Activated CD8-positive, alpha-beta T cell treated with anti-CD3 and anti-CD28 coated beads for 36 hours (primary cell): ENCODE measurements at places on chromosomes 12 and 14.

DNA sequence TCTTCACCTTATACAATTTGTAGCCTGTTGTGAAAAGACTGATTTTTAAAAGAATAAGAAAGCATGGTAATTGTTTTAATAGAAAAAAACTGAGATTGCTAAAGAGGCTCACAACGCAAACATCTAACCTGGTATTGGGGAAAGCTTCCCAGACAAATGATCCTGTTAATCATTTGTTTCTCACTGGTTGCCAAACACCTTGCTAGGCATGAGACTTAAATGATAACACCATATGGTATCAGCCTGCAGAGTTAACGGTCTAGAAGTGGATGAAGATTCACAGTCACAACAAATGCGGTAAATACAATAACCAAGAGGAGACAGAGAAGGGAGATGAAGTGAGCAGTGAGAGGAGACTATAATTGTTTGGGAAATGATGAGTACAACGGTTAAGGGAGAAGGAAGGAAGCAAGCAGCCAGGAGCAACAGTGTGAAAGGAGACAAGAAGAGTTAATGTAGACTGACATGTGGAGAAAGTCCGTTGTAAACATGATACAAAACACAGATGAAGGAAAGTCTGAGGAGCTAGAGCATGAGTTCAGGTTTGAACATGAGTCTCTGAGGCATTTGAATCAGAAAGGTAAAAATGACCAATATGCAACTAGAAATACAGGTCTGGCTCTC is 19.8 kb downstream of the GXYLT1 start:
- no peak for DNase-seq

- no peak for DNase-seq
Measured at GRCh38 chr12:20601668-20602280, 93.4 kb upstream of the SLCO1C1 start.

- no peak for DNase-seq
Measured at GRCh38 chr12:25438638-25439037, 114.4 kb downstream of the LMNTD1 start.

- DNase-seq: no peak
Measured at GRCh38 chr14:20529806-20530205, 24.5 kb downstream of the RNASE10 start.

GRCh38 chr12:50132505-50133135 is 20.6 kb downstream of the COX14 start:
- DNase-seq: no peak

DNA sequence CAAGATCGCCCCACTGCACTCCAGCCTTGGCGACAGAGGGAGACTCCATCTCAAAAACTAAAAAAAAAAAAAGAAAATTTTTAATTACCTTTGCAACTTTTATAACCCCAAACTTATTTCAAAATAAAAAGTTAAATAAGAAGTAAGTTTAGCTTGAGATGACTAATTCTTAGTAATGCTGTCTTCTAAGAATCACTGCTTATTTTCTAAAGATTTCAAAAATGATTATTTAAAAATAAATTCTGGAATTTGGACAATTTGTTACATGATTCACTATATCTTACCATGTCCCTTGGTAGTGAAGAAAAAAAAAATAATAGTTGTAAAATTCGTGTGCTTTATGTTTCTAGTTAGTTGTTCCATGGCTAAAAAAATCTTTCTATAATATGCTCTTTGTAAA is 11.6 kb upstream of the HECTD1 start:
- DNase-seq: no peak

GRCh38 chr12:92297932-92298696 is 152.5 kb upstream of the BTG1 start:
- peak; percentile 9 for DNase-seq

DNA sequence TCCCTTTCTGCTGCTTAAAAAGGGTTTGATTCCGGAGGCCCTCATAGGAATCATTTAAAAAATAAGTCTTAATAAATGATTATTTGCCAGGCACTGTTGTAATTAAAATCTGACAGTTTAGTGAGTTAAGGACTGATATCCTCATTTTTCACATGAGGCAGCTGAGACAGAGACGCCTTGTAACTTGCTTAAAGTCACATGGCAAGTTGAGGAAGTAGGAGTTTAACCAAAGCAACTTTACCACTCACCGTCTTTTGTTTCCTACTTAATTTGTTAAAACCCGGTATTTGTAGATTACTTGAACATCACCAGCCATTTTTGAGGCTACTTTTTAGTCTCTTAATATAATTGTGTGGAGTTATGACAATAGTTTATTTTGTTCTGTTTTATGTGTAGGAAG is 2.4 kb downstream of the TIGAR start:
- no peak for DNase-seq

GRCh38 chr12:51330186-51330585 is 6.2 kb upstream of the BIN2 start:
- DNase-seq: no peak

DNA sequence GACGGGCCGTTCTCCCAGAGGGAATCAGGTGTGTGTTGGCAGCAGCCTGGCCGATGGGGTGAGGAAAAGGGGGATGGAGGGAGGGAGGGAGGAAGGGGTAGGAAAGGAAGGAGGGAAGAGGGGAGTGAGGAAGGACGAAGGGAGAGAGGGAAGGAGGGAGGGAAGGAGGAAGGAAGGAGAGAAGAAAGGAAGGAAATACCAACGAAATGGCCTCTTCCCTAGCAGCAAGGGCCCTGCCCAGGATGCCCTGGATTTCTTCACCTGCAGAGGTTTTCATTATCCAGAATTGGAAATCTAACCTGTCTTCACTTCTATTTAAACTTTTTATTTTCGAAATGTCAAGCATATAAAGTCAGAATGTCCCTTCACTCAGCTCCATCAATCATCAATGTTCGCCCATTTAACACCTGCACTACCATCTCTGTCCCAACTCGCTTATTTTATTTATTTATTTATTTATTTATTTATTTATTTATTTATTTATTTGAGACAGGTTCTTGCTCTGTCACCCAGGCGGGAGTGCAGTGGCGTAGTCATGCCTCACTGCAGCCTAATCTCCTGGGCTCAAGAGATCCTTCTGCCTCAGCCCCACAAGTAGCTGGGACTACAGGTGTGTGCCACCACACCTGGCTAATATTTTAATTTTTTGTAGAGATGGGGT is 70.7 kb downstream of the ACACB start:
- no peak for DNase-seq

- DNase-seq: no peak
Measured at GRCh38 chr12:56241424-56242303, 11.8 kb downstream of the SLC39A5 start.

DNA sequence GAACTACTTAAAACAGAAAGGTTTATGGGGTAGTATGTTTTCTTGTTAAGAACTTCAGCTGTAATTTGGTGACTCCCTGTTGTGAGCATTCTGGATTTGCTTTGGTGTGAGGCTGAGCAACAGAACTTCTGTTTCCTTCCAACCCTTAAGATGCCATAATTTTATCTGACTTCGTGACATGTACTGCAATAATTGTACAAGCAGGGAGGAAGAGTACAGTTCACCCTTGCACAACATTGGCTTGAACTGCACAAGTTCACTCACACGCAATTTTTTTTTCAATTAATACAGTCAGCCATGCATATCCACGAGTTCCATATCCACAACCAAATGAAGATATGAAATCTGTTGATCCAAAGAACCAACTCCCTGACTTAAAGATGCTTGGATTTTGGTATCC is 42.9 kb upstream of the ANKS1B start:
- no peak for DNase-seq

DNA sequence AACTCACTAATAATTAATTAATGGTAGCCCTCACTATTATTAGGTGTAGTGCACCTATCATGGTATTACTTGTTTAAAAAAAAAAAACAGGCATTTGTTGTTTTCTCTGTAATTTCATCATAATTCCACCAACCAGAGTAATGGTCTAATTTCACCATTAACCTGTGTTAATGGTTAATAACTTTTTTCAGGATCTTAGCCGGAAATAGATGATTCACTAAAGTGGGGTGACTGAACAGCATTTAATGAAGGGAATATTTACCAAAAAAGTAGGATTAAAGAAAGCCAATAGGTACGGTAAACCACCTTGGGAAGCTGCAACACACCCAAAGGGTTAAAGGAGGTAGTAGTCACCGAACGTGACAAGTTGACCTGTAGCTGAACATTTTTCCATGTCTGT is 13.0 kb downstream of the ETFBKMT start:
- DNase-seq: no peak

- no peak for DNase-seq
Measured at GRCh38 chr12:3173008-3173553, 95.9 kb downstream of the TSPAN9 start.

GRCh38 chr12:127421614-127422013 is 845.4 kb upstream of the TMEM132C start:
- DNase-seq: no peak

DNA sequence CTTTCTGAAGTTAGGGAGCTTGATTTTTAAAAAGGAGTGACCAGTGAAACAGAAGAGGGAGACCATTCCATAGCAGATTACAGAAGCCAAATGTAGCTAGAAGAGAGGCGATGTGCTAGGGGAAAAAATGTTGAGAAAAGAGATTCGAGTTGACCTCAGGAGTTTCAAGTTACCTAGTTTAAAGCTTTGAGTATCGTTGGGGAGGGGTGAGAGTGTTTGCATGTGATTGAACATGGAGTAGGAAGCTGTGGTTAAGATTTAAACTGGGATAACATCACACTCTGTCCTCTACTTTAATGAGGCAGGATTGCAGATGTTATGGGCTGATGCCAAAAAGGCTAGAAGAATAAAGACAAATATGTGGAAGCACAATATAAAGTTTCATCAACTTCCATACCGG is 3.7 kb downstream of the LETMD1 start:
- DNase-seq: no peak

DNA sequence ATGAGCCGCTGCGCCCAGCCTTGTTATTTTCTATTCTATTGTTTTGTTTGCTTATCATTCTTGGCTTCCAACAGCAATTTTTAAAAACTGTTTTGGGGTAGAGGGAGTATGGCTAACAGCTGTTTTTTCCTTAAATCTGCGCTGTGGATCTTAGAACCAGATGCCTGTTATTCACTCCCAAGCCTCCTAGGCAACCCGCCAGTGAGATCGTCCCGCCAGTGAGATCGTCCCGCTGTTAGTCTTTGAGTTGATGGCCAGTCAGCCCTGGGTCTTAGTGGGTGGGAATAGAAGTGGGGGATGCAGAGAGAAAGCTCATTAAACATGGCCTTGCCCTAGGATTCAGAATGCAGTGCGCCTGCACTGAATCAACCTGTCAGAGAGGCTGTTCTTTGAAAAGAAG is 67.3 kb upstream of the BICD1 start:
- no peak for DNase-seq

DNA sequence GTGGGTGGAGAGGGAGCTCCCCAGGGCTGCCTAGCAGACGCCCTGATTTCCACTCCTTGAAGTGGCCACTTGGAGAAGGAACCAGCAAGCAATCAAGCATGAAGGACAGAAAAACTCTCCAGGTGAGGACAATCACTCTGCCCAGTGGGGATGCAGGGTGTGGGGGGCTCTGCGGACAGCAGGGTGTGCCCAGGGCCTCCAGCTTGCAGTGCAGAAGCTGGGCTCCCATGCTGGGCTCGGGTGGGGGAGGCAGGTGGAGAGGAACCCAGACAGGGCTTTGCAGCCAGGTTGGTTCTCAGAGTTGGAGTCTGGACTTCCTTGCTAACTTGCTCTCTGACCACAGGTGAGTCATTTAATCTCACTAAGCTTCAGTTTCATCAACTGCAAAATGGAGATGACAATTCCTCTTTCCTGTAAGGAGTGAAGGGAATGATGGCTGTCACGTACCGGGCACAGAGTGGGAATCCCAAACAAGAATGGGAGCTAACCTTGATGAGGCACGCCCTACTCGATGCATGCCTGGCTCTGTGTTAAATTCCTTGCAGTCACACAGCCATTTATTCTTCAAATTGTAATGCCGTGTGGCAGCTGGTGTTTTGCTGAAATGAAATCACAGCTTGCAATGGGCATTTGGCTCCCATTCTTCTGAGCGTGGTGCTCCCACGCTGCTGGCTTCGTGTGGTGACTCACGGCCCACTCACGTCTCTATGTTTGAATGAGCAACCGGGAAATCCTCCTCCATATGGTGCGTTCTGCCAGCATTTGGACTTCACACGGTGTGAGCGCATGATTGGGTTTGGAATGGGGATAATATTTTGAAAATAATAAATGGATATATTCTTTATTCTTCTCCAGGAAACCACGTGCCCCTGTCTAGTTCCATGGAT is 75.2 kb downstream of the PRIMA1 start:
- DNase-seq: no peak

DNA sequence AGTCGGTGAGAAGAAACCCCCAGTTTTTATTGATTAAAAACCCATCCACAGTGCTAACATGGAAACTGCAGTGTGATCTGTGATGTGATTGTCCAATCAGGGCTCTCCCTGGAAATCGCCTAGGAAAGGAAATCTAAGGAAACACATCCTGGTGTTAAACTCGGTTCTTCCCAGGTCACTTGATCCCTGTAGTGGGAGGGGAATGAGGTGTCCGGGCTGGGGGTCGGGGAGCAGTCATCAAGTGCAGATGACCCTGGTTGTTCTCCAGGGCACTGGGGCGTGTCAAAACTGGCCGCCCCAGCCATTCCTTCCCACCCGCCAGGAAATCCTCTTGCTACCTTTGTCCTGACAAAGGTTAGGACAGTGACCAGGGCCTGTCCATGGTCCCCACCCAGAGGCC is 20.8 kb downstream of the RAB35 start:
- DNase-seq: no peak

- peak; percentile 90 for DNase-seq
Measured at GRCh38 chr12:9673404-9674225, 4.1 kb downstream of the CLEC2D start.

DNA sequence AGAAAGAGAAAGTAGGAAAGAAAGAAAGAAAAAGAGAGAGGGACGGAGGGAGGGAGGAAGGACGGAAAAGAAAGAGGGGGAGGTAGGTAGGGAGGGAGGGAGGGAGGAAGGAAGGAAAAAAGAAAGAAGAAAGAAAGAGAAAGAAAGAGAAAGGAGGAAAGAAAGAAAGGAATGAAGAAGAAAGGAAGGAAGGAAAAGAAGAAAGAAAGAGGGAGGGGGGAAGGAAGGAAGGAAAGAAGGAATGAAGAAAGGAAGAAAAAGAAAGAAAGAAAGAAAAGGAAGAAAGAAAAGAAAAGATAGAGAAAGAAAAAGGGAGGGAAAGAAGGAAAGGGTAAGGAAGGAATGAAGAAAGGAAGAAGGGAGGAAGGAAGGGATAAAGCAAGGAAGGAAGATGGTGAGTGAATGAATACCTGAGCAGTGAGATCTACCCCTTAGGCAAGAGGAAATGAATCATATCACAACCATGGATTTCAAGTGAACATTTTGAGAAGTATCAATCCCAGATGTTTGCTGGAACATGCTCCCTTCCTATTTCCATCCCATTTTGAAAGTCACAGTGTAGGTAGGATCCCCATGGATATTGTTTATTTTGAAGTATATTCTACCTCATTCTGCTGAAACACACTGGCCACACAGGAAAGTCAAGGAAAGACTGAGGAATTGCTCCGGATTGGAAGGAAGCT is 639.4 kb upstream of the TBX3 start:
- DNase-seq: no peak

DNA sequence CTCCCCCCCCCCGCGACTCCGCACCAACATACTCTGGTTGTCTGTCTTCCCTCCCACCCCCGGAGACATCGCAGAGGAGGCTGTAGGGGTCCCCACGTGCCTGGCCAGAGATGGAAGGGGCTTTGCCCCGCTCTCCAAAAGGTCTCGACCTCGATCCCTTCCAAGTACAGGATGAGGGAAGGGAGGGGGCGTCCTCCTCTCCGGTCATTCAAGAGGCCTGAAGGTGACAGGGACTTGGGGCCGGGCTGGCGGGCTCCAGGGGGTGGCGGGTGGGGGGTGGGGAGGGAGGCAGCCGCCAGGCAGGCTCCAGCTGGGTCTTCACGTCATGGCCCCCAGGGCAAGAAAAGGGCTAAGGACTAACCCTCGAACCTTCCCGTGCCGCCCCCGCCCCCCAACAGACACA is 15.1 kb downstream of the TBX3 start:
- DNase-seq: no peak

- no peak for DNase-seq
Measured at GRCh38 chr12:953776-954175, 4.3 kb upstream of the RAD52 start.
